ENCODE measurements at places on chromosomes 5 and 9. TPM values are rescaled to one million over a fixed set of nuclear protein-coding genes. Genes with fewer than 3 reads are reported as not detected.
A peak's percentile ranks its signal among the peaks of the same experiment; 100 is the strongest.

DNA sequence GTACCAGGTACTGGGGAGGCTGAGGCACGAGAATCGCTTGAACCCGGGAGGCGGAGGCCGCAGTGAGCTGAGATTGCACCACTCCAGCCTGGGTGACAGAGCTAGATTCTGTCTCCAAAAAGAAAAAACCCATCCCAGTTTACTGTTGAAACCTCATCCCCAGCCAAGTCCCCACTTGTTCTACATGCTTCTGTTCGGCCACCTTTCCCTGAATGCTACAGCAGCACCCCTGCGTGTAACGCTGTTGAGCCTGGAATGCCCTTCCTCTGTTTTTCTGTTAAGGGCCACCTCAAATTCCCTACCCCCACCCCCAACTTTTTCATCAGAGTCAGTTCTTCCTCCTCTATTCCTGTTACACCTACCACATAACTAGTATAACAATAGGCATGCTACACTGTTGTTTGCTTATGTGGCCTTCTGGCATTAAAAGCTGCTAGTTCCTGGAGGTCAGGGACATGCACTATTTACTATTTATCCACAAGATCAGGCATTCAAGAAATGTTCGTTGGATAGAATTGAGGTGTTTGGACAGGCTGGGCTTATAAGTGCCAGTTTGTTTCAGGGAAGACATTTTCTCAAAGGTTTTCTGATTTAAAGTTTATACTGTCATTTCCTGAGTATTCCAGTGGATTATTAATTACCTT lies 47.1 kb upstream of the C5orf47 start:
- no peak for DNase-seq

- DNase-seq = no peak
These were observed 1.1 kb downstream of the CRB2 start for GRCh38 chr9:123356851-123357742.

GRCh38 chr5:141001844-141002604 lies 35.7 kb downstream of the PCDHAC2 start:
- peak; percentile 26 for DNase-seq

PHF24 gene
- 0.06 TPM for polyA plus RNA-seq

PDE8B gene
- polyA plus RNA-seq = not detected

PDZD2 gene
- 3.1 TPM for polyA plus RNA-seq
